Osteocyte (in vitro differentiated cells): ENCODE measurements at places on chromosomes 1 and 21. TPM values are rescaled to one million over a fixed set of nuclear protein-coding genes. Genes with fewer than 3 reads are reported as not detected.
A peak's percentile ranks its signal among the peaks of the same experiment; 100 is the strongest.

DNA sequence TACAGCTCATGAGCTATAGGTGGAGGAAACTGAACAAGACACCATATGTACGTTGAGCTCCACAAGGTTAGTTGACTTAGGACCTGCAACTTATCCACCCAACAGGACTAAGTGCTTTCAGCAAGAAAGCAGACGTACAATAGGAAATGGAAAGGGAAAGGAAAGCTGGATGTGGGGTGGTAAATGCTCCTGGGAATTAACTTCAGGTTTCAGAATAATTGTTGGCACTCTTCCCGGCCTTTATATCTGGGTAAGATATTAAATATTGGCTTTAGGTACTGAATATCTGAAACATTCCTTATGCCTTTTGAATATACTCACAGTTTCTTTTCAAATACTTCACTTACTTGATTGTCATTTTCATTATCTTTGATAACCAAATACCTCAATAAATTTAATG, 36.3 kb downstream of the GLMN start:
- peaks cover 44% of the 10 kb centered on the region for H3K36me3 ChIP-seq
- no peak for DNase-seq
- H3K4me1 ChIP-seq, result no peaks in the 10 kb centered on the region
- no peak overlapping the region for H3K4me3 ChIP-seq
- H3K27me3 ChIP-seq, result no peaks in the 10 kb centered on the region
- H3K27ac ChIP-seq, result no peak overlapping the region

DNA sequence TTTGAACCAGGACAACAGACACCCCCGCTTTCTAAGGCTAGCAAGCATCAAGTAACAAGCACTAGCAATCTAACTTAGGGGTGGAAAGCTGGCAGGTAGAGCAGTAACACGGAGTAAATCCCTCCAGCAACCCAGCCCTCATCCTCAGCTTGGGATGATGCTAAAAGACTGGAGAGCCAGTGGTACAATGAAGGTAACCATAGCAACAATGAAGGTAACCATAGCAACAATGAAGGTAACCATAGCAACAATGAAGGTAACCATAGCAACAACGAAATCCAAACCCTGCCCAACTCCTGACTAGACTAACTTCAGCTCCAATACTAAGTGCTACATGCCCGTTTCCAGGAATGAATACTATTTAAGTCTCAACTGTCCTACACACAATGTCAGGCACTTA, 22.2 kb upstream of the EIF4G3 start:
- H3K27ac ChIP-seq, result no peak overlapping the region
- no peak overlapping the region for H3K4me3 ChIP-seq
- DNase-seq, result no peak
- H3K4me1 ChIP-seq, result peaks cover 4% of the 10 kb centered on the region
- H3K36me3 ChIP-seq, result no peaks in the 10 kb centered on the region
- no peaks in the 10 kb centered on the region for H3K27me3 ChIP-seq

DNA sequence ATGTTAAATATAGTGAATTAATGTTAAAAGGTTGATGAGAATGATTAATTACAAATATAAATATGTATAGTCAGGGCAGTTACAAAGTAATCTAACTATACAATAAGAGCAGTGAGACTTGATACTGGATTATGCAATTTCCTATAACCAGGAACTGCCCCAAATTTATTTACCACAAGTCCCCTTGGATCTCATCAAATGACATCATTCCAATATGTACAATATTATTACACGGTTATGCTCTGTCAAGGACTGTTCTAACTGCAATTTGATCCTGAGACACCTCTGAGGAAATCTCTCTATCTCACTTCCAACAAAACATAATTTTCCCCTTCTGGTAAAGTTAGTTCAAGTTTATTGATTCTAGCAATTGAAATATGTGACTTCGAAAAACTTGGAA, 917.6 kb downstream of the NCAM2 start:
- H3K27me3 ChIP-seq, result no peaks in the 10 kb centered on the region
- H3K4me3 ChIP-seq, result no peak overlapping the region

GRCh38 chr1:209428241-209428921, 155.1 kb upstream of the CAMK1G start:
- DNase-seq, result no peak
- H3K4me3 ChIP-seq, result no peak overlapping the region
- peaks cover 50% of the 10 kb centered on the region for H3K27me3 ChIP-seq
- H3K27ac ChIP-seq, result no peak overlapping the region

GRCh38 chr1:58812926-58813325, 29.1 kb upstream of the JUN start:
- peaks cover 46% of the 10 kb centered on the region for H3K4me1 ChIP-seq
- H3K27ac ChIP-seq, result no peak overlapping the region
- no peaks in the 10 kb centered on the region for H3K27me3 ChIP-seq
- no peak overlapping the region for H3K4me3 ChIP-seq
- no peak for DNase-seq
- no peaks in the 10 kb centered on the region for H3K36me3 ChIP-seq

- H3K27ac ChIP-seq, result no peak overlapping the region
- H3K4me1 ChIP-seq, result peaks cover 22% of the 10 kb centered on the region
- peak overlapping the region; percentile 15 for H3K4me3 ChIP-seq
- no peak for DNase-seq
These were observed 5.2 kb downstream of the LEPR start for GRCh38 chr1:65425697-65426096.

DNA sequence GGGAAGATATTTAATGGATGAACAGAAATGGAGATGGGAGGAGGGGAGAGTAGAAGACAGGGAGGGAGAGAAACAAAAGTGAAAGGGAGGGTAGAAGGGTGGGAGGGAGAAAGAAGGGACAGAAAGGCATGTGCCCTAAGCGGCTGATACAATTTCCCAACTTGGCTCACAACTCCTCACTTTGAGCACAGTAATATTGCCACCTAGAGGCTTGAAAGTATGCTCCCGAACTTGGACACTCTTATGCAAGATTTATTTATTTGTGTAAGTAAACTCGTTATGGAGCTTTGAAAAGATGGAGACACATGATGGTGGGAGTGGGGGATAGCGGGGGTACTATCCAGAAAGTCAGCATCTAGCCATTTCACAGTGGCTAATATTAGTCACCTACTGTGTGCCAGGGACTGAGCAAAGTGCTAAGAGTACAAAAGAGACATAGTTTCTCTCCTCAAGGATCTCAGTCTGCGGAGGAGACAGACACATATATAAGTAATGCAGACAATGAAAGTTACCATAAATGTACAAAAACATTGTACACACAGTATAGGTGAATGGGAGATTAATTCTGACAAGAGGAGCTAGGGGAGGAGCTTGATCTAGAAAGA, 189.7 kb downstream of the SEC16B start:
- no peak overlapping the region for H3K27ac ChIP-seq
- H3K4me1 ChIP-seq, result peaks cover 8% of the 10 kb centered on the region
- no peaks in the 10 kb centered on the region for H3K36me3 ChIP-seq

DNA sequence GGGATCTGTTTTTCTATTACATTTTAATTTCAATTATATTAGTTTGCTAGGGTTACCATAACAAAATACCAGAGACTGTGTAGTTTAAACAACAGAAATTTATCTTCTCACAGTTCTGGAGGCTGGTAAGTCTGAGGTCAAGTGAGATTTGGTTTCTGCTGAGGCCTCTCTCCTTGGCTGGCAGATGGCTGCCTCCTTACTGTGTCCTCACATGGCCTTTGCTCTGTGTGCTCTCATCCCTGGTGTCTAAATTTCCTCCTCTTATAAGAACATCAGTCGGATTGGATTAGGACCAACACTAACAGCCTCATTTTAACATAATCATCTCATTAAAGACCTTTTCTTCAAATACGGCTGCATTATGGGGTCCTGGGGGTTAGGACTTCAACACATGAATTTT, 195.2 kb upstream of the CHODL start:
- H3K4me1 ChIP-seq, result no peaks in the 10 kb centered on the region
- no peaks in the 10 kb centered on the region for H3K36me3 ChIP-seq
- no peak for DNase-seq
- no peaks in the 10 kb centered on the region for H3K27me3 ChIP-seq

- H3K27ac ChIP-seq, result no peak overlapping the region
- DNase-seq, result no peak
- peaks cover 12% of the 10 kb centered on the region for H3K36me3 ChIP-seq
- no peak overlapping the region for H3K4me3 ChIP-seq
- peaks cover 7% of the 10 kb centered on the region for H3K27me3 ChIP-seq
These were observed 2.6 kb downstream of the FUCA1 start for GRCh38 chr1:23865543-23865930.

GRCh38 chr21:29233256-29233546, 65.5 kb upstream of the BACH1 start:
- no peak overlapping the region for H3K4me3 ChIP-seq
- H3K4me1 ChIP-seq, result peaks cover 28% of the 10 kb centered on the region

GRCh38 chr1:36176106-36176949, 20.4 kb downstream of the MAP7D1 start:
- DNase-seq, result no peak
- no peaks in the 10 kb centered on the region for H3K27me3 ChIP-seq
- no peak overlapping the region for H3K4me3 ChIP-seq
- peak overlapping the region; percentile 60 for H3K27ac ChIP-seq
- peaks cover 38% of the 10 kb centered on the region for H3K36me3 ChIP-seq
- no peaks in the 10 kb centered on the region for H3K4me1 ChIP-seq

DNA sequence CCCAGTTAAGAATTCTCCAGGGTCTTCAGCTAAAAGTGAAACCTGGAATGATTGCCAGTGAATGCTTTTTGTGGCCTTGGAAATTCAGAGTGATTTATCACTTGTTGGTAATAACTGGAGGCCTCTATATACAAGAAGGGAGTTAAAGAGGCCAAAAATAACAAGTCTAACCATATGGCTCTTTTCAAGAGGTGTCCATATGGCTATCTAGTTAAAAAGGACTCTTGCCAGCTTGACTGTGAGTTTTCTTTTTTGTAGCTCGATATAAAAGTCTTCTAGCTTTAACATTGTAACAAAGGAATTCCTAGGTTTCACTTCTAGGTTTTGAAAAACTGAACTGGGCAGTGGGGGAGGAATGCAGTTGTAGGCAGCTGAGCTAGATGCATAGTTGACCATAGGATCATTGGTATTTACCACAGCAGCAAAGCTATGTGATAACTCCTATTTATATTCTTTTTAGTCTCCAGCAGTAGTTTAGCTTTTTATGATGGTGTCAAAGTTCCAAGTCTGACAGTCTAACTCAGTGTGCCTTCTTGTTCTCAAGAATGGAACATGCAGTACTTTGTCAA, 44.4 kb downstream of the CACHD1 start:
- no peak for DNase-seq
- peak overlapping the region; percentile 24 for H3K4me3 ChIP-seq
- peaks cover 3% of the 10 kb centered on the region for H3K27me3 ChIP-seq
- H3K27ac ChIP-seq, result peak overlapping the region; percentile 86
- peaks cover 65% of the 10 kb centered on the region for H3K4me1 ChIP-seq

DNA sequence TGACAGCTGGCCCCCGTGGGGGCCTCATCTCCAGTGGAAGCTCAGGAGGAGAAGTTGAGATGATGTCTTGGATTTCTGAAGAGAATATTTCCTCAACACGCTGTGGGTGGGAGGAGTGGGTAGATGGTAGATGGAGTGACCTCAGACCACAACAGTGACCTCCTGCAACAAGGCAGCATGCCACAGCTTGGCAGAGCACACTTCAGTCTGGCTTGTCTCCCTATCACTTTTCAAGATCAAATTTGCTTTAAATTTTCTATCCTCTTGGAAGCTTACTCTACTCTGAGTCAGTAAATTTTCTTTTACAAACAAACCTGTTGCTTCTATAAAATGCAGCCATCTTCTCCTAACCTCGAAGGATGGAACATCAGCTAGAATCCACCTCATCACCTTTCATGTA, 59.7 kb downstream of the NTPCR start:
- peaks cover 9% of the 10 kb centered on the region for H3K4me1 ChIP-seq
- no peaks in the 10 kb centered on the region for H3K27me3 ChIP-seq
- H3K4me3 ChIP-seq, result no peak overlapping the region
- no peak overlapping the region for H3K27ac ChIP-seq
- no peak for DNase-seq
- peaks cover 19% of the 10 kb centered on the region for H3K36me3 ChIP-seq

- H3K4me1 ChIP-seq, result peaks cover 20% of the 10 kb centered on the region
- H3K27ac ChIP-seq, result peak overlapping the region; percentile 75
- no peaks in the 10 kb centered on the region for H3K27me3 ChIP-seq
- no peak overlapping the region for H3K4me3 ChIP-seq
- peaks cover 13% of the 10 kb centered on the region for H3K36me3 ChIP-seq
- DNase-seq, result no peak
These were observed 15.4 kb downstream of the NOL9 start for GRCh38 chr1:6538956-6539355.

GRCh38 chr1:244276646-244277045, 175.1 kb downstream of the ADSS2 start:
- no peaks in the 10 kb centered on the region for H3K27me3 ChIP-seq
- H3K36me3 ChIP-seq, result no peaks in the 10 kb centered on the region
- peaks cover 34% of the 10 kb centered on the region for H3K4me1 ChIP-seq
- no peak for DNase-seq
- no peak overlapping the region for H3K4me3 ChIP-seq
- H3K27ac ChIP-seq, result no peak overlapping the region

GRCh38 chr1:41009466-41009865, 12.1 kb downstream of the SLFNL1 start:
- no peak for DNase-seq
- H3K27me3 ChIP-seq, result no peaks in the 10 kb centered on the region
- no peak overlapping the region for H3K4me3 ChIP-seq
- no peaks in the 10 kb centered on the region for H3K4me1 ChIP-seq
- peaks cover 33% of the 10 kb centered on the region for H3K36me3 ChIP-seq
- no peak overlapping the region for H3K27ac ChIP-seq

GRCh38 chr1:4853904-4854303, 199.5 kb downstream of the AJAP1 start:
- no peaks in the 10 kb centered on the region for H3K4me1 ChIP-seq
- no peak for DNase-seq
- H3K27me3 ChIP-seq, result no peaks in the 10 kb centered on the region
- no peaks in the 10 kb centered on the region for H3K36me3 ChIP-seq
- H3K27ac ChIP-seq, result no peak overlapping the region
- no peak overlapping the region for H3K4me3 ChIP-seq

GRCh38 chr1:239389703-239390102, 3.3 kb downstream of the CHRM3 start:
- H3K36me3 ChIP-seq, result peaks cover 1% of the 10 kb centered on the region
- peaks cover 22% of the 10 kb centered on the region for H3K4me1 ChIP-seq
- no peak overlapping the region for H3K27ac ChIP-seq
- DNase-seq, result no peak
- no peak overlapping the region for H3K4me3 ChIP-seq

GRCh38 chr1:175690298-175690697, 53.1 kb downstream of the TNR start:
- H3K4me3 ChIP-seq, result no peak overlapping the region
- H3K36me3 ChIP-seq, result no peaks in the 10 kb centered on the region
- no peak overlapping the region for H3K27ac ChIP-seq
- no peaks in the 10 kb centered on the region for H3K27me3 ChIP-seq
- H3K4me1 ChIP-seq, result no peaks in the 10 kb centered on the region

- H3K4me3 ChIP-seq, result no peak overlapping the region
- H3K27ac ChIP-seq, result no peak overlapping the region
- H3K4me1 ChIP-seq, result peaks cover 12% of the 10 kb centered on the region
- H3K36me3 ChIP-seq, result peaks cover 2% of the 10 kb centered on the region
- peak; percentile 44 for DNase-seq
- peaks cover 7% of the 10 kb centered on the region for H3K27me3 ChIP-seq
These were observed 398.3 kb upstream of the POU3F1 start for GRCh38 chr1:38444770-38445442.

KLHDC9 gene
- total RNA-seq, result 3.6 and 3.7 TPM in 2 replicates

TRAF3IP3 gene
- total RNA-seq, result not detected in 2 replicates

FCRL5 gene
- total RNA-seq, result not detected in 2 replicates

IVL gene
- not detected in 2 replicates for total RNA-seq

GJB3 gene
- total RNA-seq, result not detected in 2 replicates

PARK7 gene
- 263 and 264 TPM in 2 replicates for total RNA-seq

LMX1A gene
- total RNA-seq, result not detected in 2 replicates

SLC25A34 gene
- 1.3 and 2.8 TPM in 2 replicates for total RNA-seq

SPATA45 gene
- total RNA-seq, result not detected in 2 replicates

PRELP gene
- 0.94 and 1.0 TPM in 2 replicates for total RNA-seq

PRKAB2 gene
- 10.1 and 14.0 TPM in 2 replicates for total RNA-seq

PLEKHA6 gene
- total RNA-seq, result 0.24 and 0.26 TPM in 2 replicates
